Activated T-helper 1 cell treated with anti-CD3 and anti-CD28 coated beads, Interleukin-12 subunit alpha, Interleukin-12 subunit beta, Interleukin-2, Interleukin-4 antibody, amounts not matched to agents 30 ng/mL and 10 ng/mL and 1 ng/mL, durations not matched to agents 14 hours and 24 hours and 36 hours (primary cell): ENCODE measurements at places on chromosomes 12 and 14. TPM values are rescaled to one million over a fixed set of nuclear protein-coding genes. Genes with fewer than 3 reads are reported as not detected.
A peak's percentile ranks its signal among the peaks of the same experiment; 100 is the strongest.

Gene ACVRL1
- not detected in 2 replicates for total RNA-seq

Gene NXPH4
- 0.36 and 0.49 TPM in 2 replicates for total RNA-seq

Gene C3AR1
- 0.60 and 0.71 TPM in 2 replicates for total RNA-seq

Gene KLHL28
- 15.9 and 16.9 TPM in 2 replicates for total RNA-seq

Gene KRT78
- total RNA-seq, result not detected in 2 replicates

Gene SYCP3
- total RNA-seq, result 0.44 TPM in 2 replicates

GRCh38 chr12:116213885-116214527 lies 63.5 kb downstream of the MED13L start:
- H3K4me3 ChIP-seq, result no peak overlapping the region
- no peak overlapping the region for H3K27ac ChIP-seq
- H3K36me3 ChIP-seq, result peaks cover 4% of the 10 kb centered on the region

GRCh38 chr12:105852496-105852895 lies 286.3 kb downstream of the NUAK1 start:
- H3K4me3 ChIP-seq, result no peak overlapping the region
- no peaks in the 10 kb centered on the region for H3K36me3 ChIP-seq
- peaks cover 2% of the 10 kb centered on the region for H3K27me3 ChIP-seq
- no peaks in the 10 kb centered on the region for H3K4me1 ChIP-seq
- no peak overlapping the region for H3K27ac ChIP-seq
- DNase-seq, result no peak

- no peak for DNase-seq
- H3K4me3 ChIP-seq, result no peak overlapping the region
Measured at GRCh38 chr14:99282261-99283050, 10.5 kb upstream of the BCL11B start.

GRCh38 chr12:124397399-124397679 lies 102.4 kb downstream of the RFLNA start:
- H3K27me3 ChIP-seq, result no peaks in the 10 kb centered on the region
- no peak overlapping the region for H3K4me3 ChIP-seq
- no peak for DNase-seq
- no peak overlapping the region for H3K27ac ChIP-seq
- peaks cover 8% of the 10 kb centered on the region for H3K36me3 ChIP-seq

DNA sequence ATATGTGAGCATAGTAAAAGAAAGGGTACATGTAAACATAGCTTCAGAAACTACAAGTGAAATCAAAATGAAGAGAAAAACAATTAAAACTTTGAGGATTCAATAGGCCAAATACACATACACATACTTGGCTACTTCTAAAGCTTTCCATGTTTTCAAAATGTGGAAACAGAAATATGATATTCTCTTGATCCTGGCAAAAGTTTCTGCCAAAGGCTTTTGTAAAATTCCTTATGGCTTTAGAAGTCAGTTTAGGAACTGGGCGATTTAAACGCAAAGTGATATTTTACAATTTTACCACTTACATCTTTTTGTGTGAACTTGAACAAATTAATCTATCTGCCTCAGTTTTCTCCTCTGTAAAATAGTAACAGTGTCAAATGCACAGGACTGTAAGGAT lies 756.4 kb downstream of the C12orf50 start:
- no peaks in the 10 kb centered on the region for H3K27me3 ChIP-seq
- no peaks in the 10 kb centered on the region for H3K36me3 ChIP-seq
- H3K27ac ChIP-seq, result no peak overlapping the region

- no peak overlapping the region for H3K27ac ChIP-seq
- H3K27me3 ChIP-seq, result no peaks in the 10 kb centered on the region
- no peak overlapping the region for H3K4me3 ChIP-seq
- peaks cover 5% of the 10 kb centered on the region for H3K4me1 ChIP-seq
Measured at GRCh38 chr12:32312049-32312670, 87.2 kb upstream of the FGD4 start.

GRCh38 chr12:118120579-118121363 lies 15.2 kb upstream of the PEBP1 start:
- H3K4me3 ChIP-seq, result no peak overlapping the region
- no peak overlapping the region for H3K27ac ChIP-seq
- H3K4me1 ChIP-seq, result peaks cover 14% of the 10 kb centered on the region

DNA sequence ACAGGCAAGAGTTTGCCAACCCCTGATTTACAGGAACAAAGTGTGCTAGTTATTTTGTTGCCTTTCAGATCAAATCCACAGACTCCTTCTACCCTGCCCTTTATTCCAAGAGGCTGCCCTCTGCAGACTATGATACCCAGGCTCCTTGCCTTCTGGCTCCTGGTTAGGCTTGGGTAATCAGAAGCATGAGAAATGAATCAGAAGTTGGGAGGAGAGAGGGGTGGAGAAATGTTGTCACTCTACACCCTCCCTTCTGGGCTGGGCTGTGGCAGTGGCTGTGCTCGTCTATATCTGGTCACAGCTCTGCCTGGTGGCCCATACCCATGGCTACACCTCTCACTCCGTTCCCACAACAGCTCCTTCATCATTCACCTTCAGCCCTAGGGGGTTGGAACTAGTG lies 204.6 kb upstream of the PLXNC1 start:
- no peak overlapping the region for H3K27ac ChIP-seq
- no peak overlapping the region for H3K4me3 ChIP-seq
- H3K27me3 ChIP-seq, result peaks cover 9% of the 10 kb centered on the region
- H3K36me3 ChIP-seq, result no peaks in the 10 kb centered on the region

GRCh38 chr12:106358396-106359241 lies 1.1 kb downstream of the POLR3B start:
- peak overlapping the region; percentile 85 for H3K4me3 ChIP-seq
- H3K4me1 ChIP-seq, result peaks cover 16% of the 10 kb centered on the region
- no peaks in the 10 kb centered on the region for H3K27me3 ChIP-seq
- H3K27ac ChIP-seq, result peak overlapping the region; percentile 79
- peaks cover 4% of the 10 kb centered on the region for H3K36me3 ChIP-seq
